Activated T-helper 1 cell treated with Interleukin-2 at 50 U/mL for 16 hours (primary cell): ENCODE measurements at places on chromosomes 1 and 21.

DNA sequence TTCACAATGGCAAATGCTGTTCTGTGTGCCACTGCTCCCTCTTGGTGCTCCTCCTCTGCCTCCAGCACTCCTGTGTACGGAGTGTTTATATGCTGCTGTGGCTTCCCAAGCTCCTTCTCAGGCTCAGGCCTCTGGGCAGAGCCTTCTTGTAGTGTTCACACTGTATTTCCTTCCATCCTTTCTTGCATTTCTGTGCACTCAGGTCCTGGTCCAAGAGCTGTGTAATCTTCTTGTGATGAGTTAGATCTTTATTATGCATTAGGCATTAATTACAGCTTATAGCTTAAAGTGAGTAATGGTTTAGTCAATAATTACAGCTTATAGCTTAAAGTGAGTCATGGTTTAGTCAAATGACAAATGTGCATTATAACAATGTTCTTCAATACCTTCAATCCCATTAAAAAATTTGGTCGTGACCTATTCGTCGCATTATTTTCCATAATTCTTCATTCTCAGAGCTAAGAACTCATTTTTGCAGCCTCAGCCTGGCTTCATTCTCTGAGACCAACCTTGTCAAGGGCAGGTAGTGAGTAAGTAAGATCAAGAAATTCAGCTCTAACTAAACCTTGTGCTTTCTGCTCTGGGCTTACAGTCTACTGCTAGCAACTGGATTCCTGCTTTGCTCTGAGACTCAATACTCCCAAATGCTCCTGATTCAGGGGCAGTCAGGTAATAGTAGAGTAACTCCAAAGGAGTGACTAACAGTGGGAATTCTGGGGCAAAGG lies 154.5 kb upstream of the SPAG17 start:
- DNase-seq, result no peak

DNA sequence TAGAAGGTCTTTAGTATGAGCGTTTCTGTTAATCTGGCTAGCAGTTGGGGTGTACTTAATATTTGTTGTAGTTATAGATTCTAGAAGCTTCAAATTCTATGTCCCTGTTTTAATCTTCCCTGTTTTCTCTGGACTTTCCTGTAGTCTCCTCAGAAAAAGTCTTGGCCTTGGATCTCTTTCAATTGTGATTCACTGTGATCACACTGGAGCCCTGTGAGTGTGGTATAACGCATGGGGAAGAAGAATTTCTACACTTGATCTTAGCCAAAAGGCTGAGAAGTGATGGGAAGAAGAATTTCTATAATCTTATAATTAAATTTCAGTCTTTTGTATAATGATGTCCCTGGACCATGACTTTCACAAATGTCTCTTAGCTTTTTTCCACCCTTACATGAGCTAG lies 36.7 kb upstream of the COP1 start:
- DNase-seq, result no peak

- DNase-seq, result no peak
Observed at GRCh38 chr21:14452727-14453241, 69.8 kb upstream of the HSPA13 start.

GRCh38 chr1:61420243-61420642 lies 304.7 kb downstream of the TM2D1 start:
- DNase-seq, result no peak

DNA sequence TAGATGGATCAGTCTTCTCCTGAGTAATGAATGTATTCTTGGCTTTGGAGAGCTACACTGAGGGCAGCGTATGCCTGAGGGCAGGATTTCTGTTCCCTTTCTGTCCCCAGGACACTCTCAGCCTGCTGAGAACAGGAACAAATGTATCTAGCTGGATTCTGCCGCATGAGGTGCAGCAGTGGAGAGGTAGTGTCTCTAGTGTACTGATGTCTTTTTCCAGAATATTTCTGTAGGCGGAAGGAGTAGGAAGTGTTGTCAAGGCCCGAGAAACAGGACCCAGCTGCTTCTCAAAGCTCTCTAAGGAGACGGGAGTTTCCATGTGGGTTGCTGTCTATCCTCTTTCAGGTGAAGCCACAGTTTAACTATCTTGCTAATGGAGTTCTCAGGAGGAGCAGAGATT lies 65.5 kb downstream of the MT1HL1 start:
- DNase-seq, result no peak

- no peak for DNase-seq
Observed at GRCh38 chr1:100298512-100298911, 32.5 kb downstream of the RTCA start.

DNA sequence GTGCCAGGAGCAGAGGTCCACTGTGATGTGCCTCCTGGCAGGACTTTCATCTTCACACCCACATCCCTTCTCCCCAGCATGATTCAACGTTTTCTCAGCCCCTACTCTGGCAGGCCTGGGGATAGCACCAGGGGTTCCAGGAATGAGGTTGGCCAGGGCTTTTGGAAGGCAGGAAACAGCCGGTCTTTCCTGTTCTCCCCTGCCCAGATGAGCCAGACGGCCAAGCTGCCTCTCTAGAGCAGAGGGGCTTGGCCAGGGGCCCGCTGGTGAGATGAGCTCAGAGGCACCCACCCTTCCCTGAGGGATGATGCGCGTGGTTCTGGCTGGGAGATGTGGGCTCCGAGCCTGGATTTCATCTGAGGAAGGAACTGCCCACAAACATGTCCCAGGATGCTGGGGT lies 4.3 kb upstream of the MFAP2 start:
- no peak for DNase-seq

DNA sequence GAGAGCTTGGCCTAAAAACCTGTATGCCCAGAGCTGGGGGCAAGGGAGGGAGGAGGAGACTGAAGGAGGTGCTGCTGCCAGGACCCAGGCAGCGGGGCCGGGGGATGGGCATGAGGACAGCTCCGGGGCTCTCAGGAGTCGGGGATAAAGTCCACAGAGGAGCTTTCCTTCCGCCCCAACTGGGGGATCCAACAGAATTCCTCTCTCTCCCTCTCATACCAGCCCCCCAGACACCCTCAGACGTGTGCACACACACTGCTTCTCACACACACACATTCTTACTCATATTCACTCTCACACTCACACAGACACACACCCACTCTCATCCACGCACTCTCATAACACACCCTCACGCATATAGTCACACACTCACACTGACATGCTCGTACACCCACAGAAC lies 39.1 kb downstream of the SYF2 start:
- DNase-seq, result no peak
